Breast epithelium (tissue), 4 donors: ENCODE measurements at places on chromosomes 12 and 14. TPM values are rescaled to one million over a fixed set of nuclear protein-coding genes. Genes with fewer than 3 reads are reported as not detected.

DNA sequence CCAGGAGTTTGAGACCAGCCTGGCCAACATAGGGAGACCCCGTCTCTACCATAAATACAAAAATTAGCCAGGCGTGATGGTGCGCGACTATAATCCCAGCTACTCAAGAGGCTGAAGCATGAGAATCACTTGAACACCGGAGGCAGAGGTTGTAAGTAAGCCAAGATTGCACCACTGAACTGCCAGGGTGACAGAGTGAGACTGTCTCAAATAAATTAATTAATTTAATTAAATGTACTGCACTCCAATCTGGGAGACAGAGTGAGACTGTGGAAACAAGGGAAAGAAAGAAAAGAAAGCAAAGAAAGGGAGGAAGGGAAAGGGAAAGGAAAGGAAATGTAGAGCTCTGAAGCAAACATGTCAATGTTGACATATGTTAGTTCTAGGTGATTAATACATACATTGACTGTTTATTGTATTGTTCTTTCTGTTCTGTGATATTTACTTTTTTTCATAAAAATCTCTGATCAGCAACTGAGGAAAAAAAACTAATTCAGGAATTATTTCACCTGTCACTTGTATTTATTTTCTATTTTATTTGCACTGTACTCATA lies 99.6 kb downstream of the DENND5B start:
- H3K4me1 ChIP-seq = no peaks in the 10 kb centered on the region
- no peak for DNase-seq
- no peak overlapping the region for H3K4me3 ChIP-seq
- no peaks in the 10 kb centered on the region for H3K36me3 ChIP-seq
- no peaks in the 10 kb centered on the region for H3K27me3 ChIP-seq
- H3K27ac ChIP-seq = peak overlapping the region; percentile 56

DNA sequence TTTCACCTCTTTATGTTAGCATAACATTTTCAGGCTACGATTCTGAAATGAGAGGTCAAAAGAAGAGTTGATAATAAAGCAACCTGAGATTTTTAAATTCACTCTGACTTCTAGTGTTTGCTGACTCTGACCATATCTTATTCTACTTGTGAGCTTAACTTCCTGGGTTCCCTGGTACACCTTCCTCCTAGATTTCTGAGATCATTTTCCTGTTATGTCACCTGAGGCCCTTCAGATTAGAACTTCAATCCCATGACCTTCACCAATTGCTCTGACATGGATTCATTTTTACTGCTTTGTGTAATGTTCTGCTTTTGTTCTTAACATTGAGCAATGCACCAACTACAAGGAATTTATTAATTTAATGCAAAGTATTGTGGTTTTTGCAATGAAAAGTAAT lies 542.9 kb upstream of the FLRT2 start:
- H3K27me3 ChIP-seq = no peaks in the 10 kb centered on the region
- no peak overlapping the region for H3K27ac ChIP-seq
- DNase-seq = no peak
- H3K4me3 ChIP-seq = no peak overlapping the region

DNA sequence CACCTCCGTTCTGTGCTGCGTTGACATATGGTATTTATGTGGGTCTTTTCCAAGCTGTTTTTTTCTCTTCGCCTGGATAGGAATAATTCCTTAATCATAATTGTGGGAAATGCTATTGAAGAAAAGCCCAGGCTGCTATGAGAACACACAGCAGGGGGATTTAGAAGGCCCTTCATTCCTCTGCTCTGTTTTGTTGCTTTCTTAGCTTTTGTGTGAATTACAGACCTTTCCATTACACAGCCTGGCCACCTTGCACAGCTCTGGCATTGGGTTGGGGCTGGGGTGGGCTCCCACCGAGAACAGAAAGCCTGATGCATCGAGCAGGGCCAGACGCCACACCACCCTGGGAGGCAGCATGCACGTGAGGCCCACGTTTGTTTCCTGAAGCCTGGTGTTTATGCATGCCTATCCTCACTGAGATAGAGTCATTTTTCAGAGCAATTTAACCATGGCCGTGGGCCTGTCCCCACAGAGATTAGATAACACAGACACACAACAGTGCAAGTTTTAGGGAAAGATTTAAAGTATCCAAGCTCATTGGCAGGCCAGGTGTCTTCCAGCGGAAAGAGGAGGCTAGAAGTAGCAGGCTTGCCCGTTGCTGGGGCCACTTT lies 287.6 kb upstream of the PWP1 start:
- H3K36me3 ChIP-seq = no peaks in the 10 kb centered on the region
- DNase-seq = no peak
- H3K27me3 ChIP-seq = no peaks in the 10 kb centered on the region
- no peak overlapping the region for H3K4me3 ChIP-seq

DNA sequence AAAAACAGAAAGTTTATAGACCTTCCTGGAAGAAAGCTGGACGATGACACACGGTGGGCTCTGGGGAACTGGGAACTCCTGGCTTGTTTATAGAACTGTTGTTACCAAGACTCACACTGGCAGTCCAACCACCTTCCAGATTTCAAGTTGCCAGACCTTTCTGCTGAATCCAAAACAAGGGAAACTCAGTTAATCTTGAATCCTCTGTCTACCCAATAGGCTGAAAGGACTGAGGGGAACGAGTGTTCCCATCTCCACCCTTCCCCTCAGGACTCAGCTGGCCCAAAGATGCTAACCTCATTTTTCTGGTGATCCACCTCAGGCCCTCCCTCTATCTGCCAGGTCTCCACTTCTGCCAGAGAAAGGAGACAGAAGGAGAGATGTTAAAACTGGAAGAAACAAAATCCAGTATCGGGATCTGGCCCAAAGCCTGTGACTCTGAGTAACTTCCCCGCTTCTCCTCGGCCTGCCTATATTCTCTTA lies 231.4 kb downstream of the ANO2 start:
- no peak overlapping the region for H3K4me3 ChIP-seq
- no peak overlapping the region for H3K27ac ChIP-seq
- H3K27me3 ChIP-seq = no peaks in the 10 kb centered on the region
- DNase-seq = no peak
- no peaks in the 10 kb centered on the region for H3K4me1 ChIP-seq
- no peaks in the 10 kb centered on the region for H3K36me3 ChIP-seq

DNA sequence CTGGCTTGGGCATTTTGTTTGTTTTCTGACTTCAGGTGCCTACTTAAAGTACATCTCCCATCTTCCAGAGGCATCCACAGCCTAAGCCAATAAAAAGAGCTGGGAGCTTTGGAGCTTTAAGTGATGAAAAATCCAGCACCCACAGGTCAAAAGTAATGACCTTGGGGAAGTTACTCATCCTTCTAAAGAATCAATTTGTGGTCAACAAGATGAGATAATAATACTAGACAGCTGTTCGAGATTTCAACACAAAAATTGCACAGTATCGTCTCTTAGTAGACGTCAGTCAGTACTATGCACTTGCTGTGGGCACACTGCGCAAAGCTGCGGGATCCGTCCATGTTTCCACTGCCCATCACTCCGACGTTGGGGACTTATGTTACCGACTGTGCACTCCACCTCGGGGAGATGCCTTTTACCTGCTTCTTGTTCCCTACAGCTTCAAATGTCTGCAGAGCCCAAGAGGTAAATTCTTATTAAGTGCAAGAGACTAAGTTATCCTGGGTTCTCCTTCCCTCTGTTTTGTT lies 1.3 kb downstream of the ST8SIA1 start:
- no peak for DNase-seq
- H3K27me3 ChIP-seq = no peaks in the 10 kb centered on the region
- H3K4me3 ChIP-seq = peak overlapping the region; percentile 67
- H3K36me3 ChIP-seq = no peaks in the 10 kb centered on the region
- peak overlapping the region; percentile 22 for H3K27ac ChIP-seq
- no peaks in the 10 kb centered on the region for H3K4me1 ChIP-seq

DNA sequence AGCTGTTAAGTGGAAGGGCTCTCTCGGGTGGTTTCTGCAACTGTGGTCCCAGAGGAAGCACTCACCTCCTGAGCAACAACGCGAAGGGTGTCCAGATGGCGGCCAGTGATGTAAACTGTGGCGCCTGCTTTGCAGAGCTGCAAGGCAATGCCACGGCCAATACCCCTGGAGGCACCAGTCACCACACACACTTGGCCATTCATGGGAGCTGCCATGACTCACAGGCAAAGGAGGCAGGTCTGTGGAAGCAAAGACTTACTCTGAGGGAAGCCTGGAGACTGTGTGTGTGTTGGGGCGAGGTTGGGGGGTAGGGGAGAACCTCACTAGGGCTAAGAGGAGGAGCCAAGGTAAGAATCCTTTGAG lies 707 bp downstream of the DHRS1 start:
- H3K4me3 ChIP-seq = peak overlapping the region; percentile 94
- DNase-seq = peak; percentile 41
- peak overlapping the region; percentile 92 for H3K27ac ChIP-seq
- H3K36me3 ChIP-seq = peaks cover 9% of the 10 kb centered on the region

GRCh38 chr12:108949976-108950375 lies 70.1 kb downstream of the DAO start:
- H3K27me3 ChIP-seq = no peaks in the 10 kb centered on the region
- H3K27ac ChIP-seq = no peak overlapping the region
- no peaks in the 10 kb centered on the region for H3K36me3 ChIP-seq
- H3K4me1 ChIP-seq = no peaks in the 10 kb centered on the region
- no peak for DNase-seq

DNA sequence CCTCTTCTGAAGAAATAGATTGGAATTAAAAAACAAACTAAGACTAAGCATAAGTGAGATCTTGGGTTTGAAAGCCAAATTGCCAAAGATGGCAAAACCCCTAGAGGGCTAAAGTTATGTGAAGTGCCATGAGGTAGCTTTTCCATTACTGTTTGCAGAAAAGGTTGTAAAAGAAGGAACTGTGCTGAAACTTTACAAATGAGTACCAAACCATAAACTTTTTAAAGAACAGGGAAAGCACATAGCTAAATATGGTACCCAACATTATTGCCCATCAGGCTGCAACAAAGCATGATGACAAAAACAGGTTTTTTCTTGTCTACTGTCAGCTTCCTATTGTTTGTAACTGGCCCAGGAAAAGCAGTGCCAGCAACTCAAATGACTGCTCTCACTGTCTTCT lies 224.2 kb downstream of the RAD51B start:
- H3K27me3 ChIP-seq = no peaks in the 10 kb centered on the region
- H3K4me3 ChIP-seq = no peak overlapping the region
- no peaks in the 10 kb centered on the region for H3K4me1 ChIP-seq
- DNase-seq = no peak

GRCh38 chr14:68225321-68225720 lies 405.7 kb downstream of the RAD51B start:
- no peaks in the 10 kb centered on the region for H3K4me1 ChIP-seq
- no peaks in the 10 kb centered on the region for H3K27me3 ChIP-seq
- H3K36me3 ChIP-seq = no peaks in the 10 kb centered on the region
- H3K4me3 ChIP-seq = no peak overlapping the region
- no peak for DNase-seq
- H3K27ac ChIP-seq = no peak overlapping the region

DNA sequence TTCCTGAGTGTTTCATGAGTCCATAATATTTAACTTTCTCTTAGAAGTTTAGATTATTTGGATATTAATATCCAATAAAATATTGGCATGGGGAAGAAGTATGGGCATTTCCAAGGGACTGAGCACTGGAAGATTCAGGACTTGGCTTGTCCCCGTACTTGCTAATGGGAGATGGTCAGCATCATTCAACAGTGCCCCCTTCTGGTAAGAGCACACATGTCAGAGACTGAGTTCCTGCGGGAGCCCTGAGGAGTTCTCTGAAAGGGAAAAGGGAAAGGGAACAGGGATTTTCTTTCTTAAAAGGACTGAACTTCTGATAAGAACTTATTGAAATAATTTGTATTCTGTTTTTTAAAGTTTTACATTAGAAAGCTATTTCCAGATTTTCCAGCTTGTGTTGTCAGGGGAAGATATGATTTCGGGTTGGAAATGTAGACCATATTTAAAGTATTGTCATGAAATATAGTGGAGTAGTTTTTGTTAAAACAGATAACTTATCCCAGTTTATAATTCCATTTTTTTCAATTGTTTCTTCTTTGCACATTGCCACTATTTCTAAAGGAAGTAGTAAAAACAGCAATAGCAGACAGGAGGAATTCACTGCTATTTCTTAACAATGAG lies 59.8 kb upstream of the C12orf71 start:
- H3K36me3 ChIP-seq = no peaks in the 10 kb centered on the region
- H3K4me3 ChIP-seq = no peak overlapping the region
- no peaks in the 10 kb centered on the region for H3K27me3 ChIP-seq
- DNase-seq = no peak

GRCh38 chr14:80310938-80311750 lies 99.8 kb upstream of the DIO2 start:
- no peaks in the 10 kb centered on the region for H3K36me3 ChIP-seq
- no peak for DNase-seq
- no peaks in the 10 kb centered on the region for H3K4me1 ChIP-seq
- H3K27me3 ChIP-seq = no peaks in the 10 kb centered on the region
- no peak overlapping the region for H3K27ac ChIP-seq

DNA sequence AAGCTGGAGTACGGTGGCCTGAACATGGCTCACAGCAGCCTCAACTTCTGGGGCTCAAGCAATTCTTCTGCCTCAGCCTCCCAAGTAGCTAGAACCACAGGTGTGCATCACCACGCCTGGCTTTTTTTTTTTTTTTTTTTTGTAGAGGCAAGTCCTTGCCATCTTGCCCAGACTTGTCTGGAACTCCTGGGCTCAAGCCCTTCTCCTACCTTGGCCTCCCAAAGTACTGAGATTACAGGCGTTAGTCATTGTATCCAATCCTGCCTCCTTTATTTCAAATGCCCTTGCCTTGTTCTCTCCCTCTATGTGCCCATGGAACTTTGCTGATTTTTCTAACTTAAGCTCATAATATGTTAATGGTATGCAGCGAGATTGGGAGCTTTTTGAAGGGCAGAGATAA lies 49.2 kb upstream of the PRICKLE1 start:
- no peaks in the 10 kb centered on the region for H3K27me3 ChIP-seq
- H3K36me3 ChIP-seq = no peaks in the 10 kb centered on the region
- no peak overlapping the region for H3K27ac ChIP-seq
- no peaks in the 10 kb centered on the region for H3K4me1 ChIP-seq

GRCh38 chr12:65765436-65765813 lies 58.9 kb upstream of the HMGA2 start:
- no peak overlapping the region for H3K4me3 ChIP-seq
- peaks cover 5% of the 10 kb centered on the region for H3K27me3 ChIP-seq
- no peaks in the 10 kb centered on the region for H3K36me3 ChIP-seq
- H3K27ac ChIP-seq = no peak overlapping the region

- H3K4me3 ChIP-seq = no peak overlapping the region
- no peaks in the 10 kb centered on the region for H3K36me3 ChIP-seq
- H3K4me1 ChIP-seq = no peaks in the 10 kb centered on the region
- H3K27ac ChIP-seq = no peak overlapping the region
- no peak for DNase-seq
Measured at GRCh38 chr14:74838166-74838565, 37.8 kb downstream of the PROX2 start.

- H3K27me3 ChIP-seq = no peaks in the 10 kb centered on the region
- no peaks in the 10 kb centered on the region for H3K36me3 ChIP-seq
- no peak for DNase-seq
- no peak overlapping the region for H3K4me3 ChIP-seq
- H3K4me1 ChIP-seq = no peaks in the 10 kb centered on the region
- no peak overlapping the region for H3K27ac ChIP-seq
Measured at GRCh38 chr12:127731657-127732056, 535.3 kb upstream of the TMEM132C start.

- no peak for DNase-seq
- H3K4me3 ChIP-seq = no peak overlapping the region
- H3K4me1 ChIP-seq = no peaks in the 10 kb centered on the region
- no peaks in the 10 kb centered on the region for H3K36me3 ChIP-seq
- no peaks in the 10 kb centered on the region for H3K27me3 ChIP-seq
Measured at GRCh38 chr14:34817768-34818167, 57.4 kb downstream of the BAZ1A start.

The KRT74 gene
- not detected for total RNA-seq

The GDF11 gene
- total RNA-seq = 0.64 TPM

The OLR1 gene
- total RNA-seq = 17.1 TPM
